ENCODE measurements at places on chromosomes 7 and 10.
A peak's percentile ranks its signal among the peaks of the same experiment; 100 is the strongest.

GRCh38 chr7:36227223-36227622 lies 74.2 kb downstream of the EEPD1 start:
- DNase-seq, result no peak

DNA sequence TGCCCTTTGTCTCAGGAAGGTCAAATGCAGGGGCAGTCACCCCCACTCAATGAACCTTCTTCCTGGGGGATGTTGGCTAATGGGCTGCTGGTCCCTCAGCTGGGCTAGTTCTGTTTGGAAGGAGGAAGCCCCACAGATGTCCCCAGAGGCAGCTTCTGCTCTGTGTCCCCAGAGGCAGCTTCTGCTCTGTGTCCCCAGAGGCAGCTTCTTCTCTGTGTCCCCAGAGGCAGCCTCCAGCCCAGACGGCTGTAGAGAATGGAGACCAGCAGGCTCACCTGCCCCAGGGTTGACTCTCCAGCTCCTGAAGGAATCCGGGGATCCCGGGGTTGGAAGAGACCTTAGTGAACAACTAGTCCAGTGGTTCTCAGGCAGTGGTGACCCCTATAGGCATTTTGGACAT lies 62.5 kb upstream of the LEP start:
- no peak for DNase-seq

DNA sequence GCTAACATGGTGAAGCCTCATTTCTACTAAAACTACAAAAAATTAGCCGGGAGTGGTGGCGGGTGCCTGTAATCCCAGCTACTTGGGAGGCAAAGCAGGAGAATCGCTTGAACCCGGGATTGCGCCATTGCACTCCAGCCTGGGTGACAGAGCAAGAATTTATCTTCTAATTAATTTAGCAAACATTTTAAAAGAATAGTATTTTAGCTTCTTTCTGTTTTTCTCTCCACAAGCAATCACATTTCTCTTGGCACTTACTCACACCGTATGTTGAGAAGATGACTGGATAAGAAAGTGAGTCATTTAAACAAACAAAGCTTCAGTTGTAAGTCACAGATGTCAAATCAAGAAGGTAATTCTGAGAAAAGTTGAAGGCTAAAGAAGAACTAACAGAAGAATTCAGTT lies 264.0 kb downstream of the ARL4A start:
- DNase-seq, result no peak

- DNase-seq, result no peak
Measured at GRCh38 chr7:88758381-88759229, 895 bp upstream of the ZNF804B start.

- no peak for DNase-seq
Measured at GRCh38 chr10:102511583-102512274, 8.0 kb downstream of the SUFU start.

DNA sequence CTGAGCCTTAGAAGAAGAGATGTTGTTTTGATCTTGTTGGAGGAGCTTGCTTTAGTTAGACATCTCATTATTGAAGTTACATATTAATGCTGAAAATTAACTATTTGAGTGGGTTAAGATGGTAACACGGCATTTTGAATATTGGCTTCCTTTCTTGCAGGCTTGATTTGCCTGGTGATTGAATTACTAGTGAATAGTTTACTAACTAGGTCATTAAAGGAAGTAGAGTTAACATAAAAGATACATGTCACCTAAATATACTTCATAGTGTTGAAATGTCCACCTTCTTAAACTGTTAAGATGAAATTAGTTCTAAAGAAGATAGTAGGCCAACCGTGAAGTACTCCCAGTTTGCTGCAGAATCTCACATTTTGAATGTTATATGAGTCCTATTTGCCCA lies 18.5 kb downstream of the MPLKIP start:
- no peak for DNase-seq

- no peak for DNase-seq
Measured at GRCh38 chr7:112199035-112199655, 7.1 kb downstream of the DOCK4 start.

- DNase-seq, result no peak
Measured at GRCh38 chr7:47302560-47302959, 279.4 kb downstream of the TNS3 start.

GRCh38 chr7:69603351-69603750 lies 5.1 kb downstream of the AUTS2 start:
- DNase-seq, result no peak

GRCh38 chr7:119931230-119931824 lies 341.6 kb upstream of the KCND2 start:
- DNase-seq, result no peak

DNA sequence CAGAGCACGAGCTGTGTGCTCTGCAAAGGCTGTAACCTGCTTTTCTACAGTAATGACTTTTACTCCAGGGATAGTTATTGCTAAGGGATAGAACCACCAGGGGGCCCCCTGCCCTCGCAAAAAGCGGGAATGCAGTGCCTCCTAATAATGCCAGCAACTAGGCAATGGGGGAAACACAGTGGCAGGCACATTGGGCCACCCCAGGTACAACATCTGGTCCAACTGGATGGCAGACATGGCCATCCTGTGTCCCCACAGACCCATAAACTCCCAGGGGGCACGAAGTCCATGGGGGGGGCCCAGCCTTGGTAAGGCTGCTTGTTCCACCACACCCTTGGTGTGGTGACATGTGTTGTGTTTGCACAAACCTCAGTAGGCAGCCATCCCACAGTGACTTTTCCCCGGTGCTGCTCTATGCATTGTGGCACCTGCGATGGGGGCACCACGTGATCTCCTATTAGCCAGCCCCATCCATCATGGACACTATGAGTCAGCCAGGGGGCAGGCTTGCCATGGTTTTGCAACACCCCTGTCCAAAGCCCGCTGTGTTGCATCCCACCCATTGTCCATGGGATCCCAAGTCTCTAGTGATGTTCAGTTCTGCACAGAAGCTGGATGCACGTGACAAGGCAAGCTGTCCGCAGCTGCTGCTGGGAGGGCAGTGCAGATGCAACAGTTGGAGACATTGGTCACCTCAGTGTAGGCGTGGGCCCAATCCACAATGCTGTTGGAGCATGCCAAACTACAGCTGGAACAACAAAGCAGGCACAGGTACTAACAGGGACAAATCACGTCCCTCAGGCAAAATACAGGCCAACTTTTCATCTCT lies 84.0 kb downstream of the ANLN start:
- peak; percentile 58 for DNase-seq

DNA sequence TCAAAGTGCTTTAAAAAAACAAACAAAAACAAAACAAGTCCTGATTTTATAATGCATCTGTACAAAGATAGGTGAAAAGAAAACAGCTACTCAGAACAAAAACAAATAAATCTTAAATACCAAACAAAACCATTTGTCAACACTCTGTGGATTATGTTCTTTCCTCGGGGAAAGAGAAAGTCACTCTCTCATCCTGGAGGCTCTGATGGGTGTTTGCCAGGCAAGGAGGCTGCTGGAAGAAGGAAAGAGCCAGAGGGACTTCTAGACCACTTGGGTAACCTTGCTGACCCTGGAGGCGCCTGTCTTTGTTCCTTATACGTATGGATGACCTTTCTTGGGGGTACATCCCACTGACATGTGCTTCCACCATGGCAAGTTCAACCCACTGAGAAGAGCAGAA lies 92.8 kb downstream of the ZRANB1 start:
- no peak for DNase-seq

- no peak for DNase-seq
Measured at GRCh38 chr10:71807557-71808510, 34.5 kb upstream of the VSIR start.

DNA sequence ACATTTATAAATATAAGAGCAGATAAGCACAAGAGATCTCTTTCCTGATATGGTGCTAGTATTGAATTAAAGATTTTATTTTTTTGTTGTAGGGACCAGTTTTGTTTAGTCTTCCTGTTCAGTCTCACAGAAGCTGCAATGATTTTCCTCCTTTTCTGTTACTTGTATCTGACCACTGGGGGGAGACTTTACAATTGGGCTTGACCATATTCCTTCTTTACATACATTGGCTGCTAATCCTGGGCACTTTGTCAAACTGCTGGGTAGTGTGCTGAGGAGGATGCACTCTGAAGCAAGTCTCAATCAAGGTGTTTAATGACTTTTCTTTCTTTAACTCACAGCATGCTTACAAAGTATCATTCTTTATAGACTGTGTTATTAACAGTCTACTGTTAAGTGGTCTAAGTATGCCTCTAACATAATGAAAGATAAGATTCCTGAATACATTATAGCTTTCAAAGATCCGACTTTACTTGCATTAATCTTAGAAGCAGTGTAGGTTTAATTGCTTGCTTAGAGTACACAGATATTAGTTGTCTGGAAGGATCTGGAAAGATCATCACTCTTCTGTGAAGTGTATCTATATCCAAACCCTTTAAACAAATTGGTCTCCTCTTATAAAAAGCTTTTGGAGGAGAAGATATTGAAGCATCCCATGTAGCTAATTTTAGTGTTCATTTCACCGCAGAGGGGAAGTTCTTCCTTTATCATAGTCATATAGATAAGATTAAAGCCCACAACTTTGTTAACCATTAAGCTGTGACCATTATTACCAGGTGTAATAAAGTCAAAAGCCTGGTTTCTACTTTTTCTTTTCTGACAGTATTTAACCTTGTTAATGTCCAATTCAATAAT lies 3.1 kb downstream of the PALS2 start:
- DNase-seq, result peak; percentile 29

DNA sequence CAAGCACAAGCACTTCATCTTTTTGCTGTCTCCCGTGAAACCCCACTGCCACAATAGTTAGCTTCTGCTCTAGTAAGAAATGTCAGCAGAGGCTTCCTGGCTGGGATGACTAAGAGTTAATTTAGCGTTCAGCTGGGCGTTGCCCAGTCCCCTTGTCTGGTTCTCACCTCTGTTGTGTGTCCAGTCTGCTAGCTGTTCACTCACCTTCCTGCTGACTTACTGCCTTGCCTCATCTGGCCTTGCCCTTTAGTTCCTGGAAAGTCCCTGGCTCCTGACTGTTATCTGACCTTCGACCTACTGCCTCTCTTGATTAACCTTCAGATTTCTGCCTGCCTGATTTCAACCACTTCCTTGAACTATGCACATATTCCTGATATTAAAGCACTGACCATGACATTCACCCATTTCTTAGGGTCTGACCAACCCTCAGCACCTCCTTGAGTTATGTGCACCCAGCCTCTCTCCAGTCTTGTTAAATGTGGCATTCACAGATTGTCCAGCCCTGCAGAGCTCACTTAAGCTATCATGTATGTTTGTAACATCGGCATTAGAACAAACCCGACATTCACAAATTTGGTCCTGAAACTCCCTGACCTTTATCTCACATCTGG lies 30.3 kb downstream of the C7orf33 start:
- DNase-seq, result no peak

GRCh38 chr7:78334426-78334825 lies 535.9 kb downstream of the PHTF2 start:
- DNase-seq, result no peak

GRCh38 chr10:20877986-20878983 lies 18.8 kb downstream of the NEBL start:
- DNase-seq, result no peak

DNA sequence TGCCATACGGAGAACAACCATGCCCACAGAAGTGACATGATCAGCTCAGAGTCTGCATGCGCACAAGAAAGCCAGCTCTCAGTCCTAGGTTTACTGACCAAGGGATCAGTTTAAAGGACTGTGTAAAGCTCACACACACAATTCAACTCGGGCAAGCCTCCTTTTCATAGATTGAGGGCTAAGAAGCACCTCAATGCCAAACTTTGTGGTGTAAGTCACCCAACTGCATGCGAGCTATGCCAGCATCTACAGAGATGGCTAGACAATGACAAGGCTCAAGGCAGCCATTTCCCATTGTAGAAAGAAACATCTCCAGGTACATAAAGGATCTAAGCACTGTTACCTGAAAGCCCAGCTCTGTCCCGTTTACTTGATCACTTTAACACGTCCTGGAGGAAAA lies 36.8 kb downstream of the GPAM start:
- no peak for DNase-seq

GRCh38 chr7:141584935-141585334 lies 33.7 kb downstream of the AGK start:
- no peak for DNase-seq

GRCh38 chr7:739455-739982 lies 12.4 kb upstream of the PRKAR1B start:
- no peak for DNase-seq

GRCh38 chr7:104584620-104585019 lies 256.2 kb downstream of the LHFPL3 start:
- no peak for DNase-seq

DNA sequence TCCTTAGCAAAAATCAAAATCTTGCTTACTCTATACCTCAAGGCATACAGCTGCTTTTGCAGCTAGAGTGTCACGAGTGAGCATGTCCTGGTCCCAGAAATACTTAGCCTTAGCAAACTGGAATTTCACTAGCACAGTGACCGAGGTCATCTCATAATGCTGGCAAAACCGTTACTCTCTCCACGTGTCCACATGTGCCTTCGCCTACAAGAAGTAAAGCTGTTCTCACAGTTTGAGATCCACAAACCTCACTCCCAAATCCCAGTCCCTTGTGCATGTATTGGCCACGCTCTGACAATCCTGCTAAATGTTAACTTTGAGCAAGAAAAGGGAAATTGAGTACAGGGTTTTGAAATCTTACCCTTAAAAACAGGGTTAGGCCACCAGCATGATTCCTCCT lies 111.0 kb upstream of the PLXDC2 start:
- no peak for DNase-seq

DNA sequence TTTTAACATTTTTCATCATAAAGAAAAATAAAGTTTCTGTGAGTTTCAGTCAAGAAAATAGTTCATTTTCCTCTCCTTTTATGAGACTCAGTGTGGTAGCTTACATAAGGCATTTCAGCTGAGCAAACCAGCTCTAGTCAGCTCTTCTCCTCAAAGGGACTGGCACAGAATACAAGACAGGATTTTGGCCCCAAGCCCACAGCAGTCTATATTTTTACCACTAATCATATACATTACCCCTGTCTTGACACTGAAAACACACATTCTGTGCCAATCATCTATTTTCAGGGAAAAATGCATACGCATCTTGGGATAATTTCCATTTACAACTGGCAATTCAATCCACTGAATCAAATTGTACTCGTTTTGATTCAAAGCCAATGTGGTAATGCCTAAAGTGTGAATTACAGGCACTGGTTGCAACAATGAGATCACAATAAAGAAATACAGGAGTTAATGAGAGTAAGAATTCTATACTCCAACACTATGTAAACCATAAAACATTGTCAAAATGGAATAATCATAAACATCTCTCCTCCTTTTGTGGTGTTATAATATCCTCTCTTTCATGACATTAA lies 186.4 kb downstream of the CACNA2D1 start:
- DNase-seq, result no peak

- no peak for DNase-seq
Measured at GRCh38 chr7:84744385-84744784, 442.5 kb downstream of the SEMA3D start.

- no peak for DNase-seq
Measured at GRCh38 chr7:81235997-81236396, 317.1 kb upstream of the SEMA3C start.

GRCh38 chr7:21898265-21898930 lies 47.3 kb downstream of the CDCA7L start:
- DNase-seq, result no peak

DNA sequence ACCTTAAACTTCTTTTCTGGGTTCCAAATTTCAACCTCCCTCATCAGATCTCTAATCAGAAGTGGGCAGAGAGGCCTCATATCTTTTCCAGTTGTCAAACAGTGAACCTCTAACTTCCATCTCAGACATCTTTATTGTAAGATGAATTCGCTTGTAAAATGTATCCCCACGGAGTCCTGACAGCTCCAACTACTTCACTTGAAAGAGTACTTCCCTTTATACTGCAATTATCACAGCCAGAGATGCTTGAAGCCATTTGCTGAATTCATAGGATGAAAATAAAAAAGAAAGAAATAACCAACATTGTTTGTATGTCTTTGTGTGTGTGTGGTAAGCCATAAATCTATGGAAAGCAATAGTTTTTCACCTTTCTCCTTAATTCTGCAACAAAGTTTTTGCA lies 175.2 kb downstream of the GRM3 start:
- no peak for DNase-seq
